ENCODE measurements at places on chromosomes 6 and 20.

DNA sequence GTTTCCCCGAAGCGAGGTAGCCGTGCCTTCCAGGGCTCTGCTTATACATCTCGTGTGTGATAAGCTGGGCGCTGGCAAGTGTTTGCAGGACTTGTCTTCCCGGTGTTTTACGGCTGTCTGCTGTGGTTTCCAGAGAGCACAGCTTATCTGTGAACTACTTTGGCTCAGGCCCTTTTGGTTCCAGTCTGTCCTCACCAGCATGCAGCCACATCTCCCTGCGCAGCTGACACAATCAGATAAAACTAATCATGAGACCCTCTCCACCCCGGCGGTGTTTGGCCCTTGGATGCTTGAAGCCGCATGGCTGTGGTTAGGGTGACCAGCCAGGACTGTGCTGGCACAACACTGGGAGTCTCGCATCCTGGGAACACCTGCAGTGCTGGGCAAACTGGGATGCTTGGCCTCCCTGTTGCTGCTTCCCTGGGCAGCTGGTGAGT lies 241.8 kb upstream of the FOXQ1 start:
- no peak for DNase-seq

DNA sequence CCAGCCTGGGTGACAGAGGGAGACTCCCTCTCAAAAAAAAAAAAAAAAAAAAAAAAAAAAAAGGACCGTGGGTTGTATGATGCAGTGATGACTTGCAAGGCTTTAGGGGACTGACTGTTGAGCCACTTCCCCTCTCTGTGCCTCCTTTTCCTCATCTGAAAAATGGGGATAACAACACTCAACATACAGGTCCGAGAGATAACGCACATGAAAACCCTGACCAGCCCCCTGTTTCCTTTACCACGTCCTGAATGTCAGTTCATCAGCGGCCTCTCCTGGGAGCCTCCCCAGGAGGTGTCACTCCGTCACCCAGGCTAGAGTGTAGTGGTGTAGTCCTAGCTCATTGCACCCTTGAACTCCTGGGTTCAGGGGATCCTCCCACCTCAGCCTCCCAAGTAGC lies 3.9 kb downstream of the SLA2 start:
- no peak for DNase-seq

DNA sequence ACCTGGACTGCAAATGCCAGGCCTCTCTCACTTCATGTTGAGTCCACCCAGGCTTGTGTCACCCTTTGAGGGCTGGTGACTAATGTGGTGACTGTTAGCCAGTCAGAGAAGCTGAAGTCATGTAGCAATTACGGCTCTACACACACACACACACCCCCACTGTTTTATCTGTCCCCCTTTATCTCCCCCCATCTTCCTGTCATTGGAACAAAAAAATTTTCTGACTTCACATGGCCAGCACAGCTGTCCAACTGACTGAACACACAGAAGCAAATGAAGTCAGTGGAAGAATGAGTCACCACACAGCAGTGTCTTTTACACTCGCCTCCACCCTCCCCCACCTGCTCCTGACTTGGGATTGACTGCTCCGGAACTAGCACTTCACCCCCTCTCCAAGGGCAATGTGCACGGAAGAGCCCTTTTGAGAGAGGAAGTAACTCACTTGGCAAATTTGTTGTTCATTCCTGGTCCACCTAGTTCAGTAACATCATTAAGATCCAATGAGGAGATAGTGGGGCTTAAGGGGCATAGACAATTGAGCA lies 198.0 kb downstream of the RNF144B start:
- peak; percentile 65 for DNase-seq

DNA sequence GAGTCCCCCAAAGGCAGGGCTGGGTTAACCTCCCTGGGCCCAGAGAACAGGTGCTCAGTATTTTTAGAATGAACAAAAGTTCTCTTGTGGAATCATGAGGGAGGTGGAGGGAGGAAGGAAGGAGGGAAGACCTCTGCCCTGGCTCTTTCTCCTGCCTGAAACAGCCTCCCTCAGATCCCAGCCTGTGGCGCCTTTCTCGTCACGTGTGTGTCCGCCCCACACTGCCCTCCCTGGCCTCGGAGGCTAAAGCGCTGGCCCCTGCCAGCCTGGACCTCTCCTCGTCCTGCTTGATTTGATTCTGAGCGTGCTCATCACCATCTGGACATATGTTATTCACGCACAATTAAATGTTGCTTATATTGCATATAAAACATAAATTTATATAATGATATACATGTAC lies 40.9 kb downstream of the PHACTR3 start:
- no peak for DNase-seq

DNA sequence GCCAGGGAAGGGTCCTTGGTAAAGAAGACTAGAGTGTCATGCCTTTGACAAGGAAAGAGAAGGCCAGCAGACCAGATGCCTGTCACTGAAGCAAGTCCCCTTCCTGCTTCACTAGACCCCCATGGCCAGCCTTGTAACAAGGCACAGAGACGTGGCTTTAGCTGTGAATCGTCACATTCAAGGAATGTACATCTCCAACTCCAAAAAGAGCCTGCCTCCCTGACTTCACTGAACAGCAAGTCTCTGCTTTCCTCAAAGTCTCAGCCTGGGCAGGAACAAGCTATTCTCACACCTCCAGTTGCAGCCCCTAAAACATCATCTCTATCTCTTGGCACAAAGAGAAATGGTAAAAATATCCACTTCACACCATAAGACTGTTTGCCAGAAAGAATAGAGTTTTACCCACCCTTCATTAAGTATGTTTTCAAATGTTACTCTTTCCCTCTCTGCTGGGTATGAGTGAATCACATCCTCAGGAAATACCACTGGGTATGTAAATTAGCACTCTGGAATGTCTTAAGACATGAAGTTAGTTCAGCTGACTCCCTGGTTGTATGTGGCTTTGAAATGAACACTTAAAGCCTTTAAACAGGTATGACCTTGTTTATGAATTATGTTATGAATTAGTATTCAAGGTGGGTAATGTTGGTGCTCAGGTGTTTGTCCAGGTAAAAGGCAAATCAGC lies 46.4 kb upstream of the NT5E start:
- DNase-seq, result peak; percentile 93

- DNase-seq, result peak; percentile 83
These were observed 126.0 kb downstream of the SCML4 start for GRCh38 chr6:107698146-107698545.

DNA sequence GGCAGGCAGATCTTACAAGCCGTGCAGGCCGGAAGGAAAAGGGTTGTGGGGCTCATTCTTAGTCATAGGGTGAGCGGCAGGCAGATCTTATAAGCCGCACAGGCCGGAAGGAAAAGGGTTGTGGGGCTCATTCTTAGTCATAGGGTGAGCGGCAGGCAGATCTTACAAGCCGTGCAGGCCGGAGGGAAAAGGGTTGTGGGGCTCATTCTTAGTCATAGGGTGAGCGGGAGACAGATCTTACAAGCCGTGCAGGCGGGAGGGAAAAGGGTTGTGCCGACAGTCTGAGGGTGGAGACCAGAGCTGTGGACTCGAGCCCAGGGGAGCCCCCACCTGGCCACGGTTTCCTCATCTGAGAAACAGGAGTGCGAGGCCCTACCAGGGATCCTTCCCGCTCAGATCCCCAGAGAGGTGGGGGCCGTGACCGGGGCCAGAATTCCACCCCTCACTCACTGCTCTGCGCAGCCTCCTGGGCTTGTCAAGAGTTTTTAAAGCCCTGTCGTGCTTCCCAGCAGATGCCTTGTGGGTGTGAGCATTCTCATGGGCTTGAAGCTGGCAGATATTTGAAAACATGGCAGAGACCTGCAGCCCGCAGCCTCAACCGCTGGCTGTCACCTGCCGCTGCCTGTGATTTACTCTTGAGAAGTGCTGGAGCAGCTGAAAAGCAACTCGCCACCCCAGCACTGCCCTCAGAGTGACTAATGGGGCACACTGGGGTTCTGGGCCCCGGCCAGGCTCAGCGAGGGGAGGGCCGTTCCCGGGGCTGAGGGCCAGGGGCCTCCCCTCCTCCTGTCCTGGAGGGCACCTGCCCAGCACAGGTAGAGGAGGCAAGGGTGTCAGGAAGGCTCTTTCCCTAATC lies 31.9 kb downstream of the NTSR1 start:
- peak; percentile 91 for DNase-seq

DNA sequence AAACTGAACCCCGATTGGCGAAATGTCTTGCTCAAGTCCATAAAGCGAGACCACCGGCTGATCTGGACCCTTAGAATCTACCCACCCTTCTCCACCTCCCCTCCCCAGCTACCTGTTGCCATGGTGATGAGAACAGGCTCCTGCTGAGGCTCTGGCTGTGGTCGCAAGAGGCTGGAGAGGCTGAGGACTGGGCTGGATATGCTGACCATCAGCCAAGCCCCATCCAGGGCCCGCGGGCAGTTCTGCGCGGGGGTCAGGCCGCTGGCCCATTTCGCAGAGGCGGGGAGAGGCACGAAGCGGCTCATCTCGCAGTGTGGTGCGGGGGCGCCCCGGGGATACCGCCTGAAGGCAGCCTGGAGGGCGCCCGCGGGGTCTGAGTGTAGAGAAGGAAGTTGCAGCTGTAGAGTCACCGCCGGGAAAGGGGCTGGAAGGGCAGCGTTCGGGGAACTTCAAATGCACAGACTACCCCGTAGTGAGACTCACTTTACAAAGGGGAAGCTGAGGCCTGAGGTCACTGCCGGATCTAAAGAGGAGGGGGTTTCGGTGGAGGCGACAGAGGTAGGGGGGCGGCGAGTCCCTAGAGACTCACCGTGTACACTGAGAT lies 671 bp downstream of the TAPBP start:
- DNase-seq, result peak; percentile 43

GRCh38 chr20:3783068-3783489 lies 1.8 kb upstream of the SPEF1 start:
- DNase-seq, result no peak
